ENCODE measurements at places on chromosomes 13 and 19. TPM values are rescaled to one million over a fixed set of nuclear protein-coding genes. Genes with fewer than 3 reads are reported as not detected.

Gene GPC6
- 112 TPM for total RNA-seq

Gene C1QTNF9B
- total RNA-seq = not detected

Gene CEACAM4
- not detected for total RNA-seq

Gene SRRM5
- total RNA-seq = 0.63 TPM

Gene C19orf85
- not detected for total RNA-seq

Gene CGB5
- total RNA-seq = 5.7 TPM

Gene CFD
- 3.5 TPM for total RNA-seq
